ENCODE measurements at places on chromosomes 6 and 20.

GRCh38 chr20:50509923-50510705 is at the start of gene PTPN1:
Gene PTPN1, plus strand, starts transcription at chr20:50510383. Its CDS starts 145 bp downstream, at chr20:50510528.
- DNase-seq = peak; percentile 98

DNA sequence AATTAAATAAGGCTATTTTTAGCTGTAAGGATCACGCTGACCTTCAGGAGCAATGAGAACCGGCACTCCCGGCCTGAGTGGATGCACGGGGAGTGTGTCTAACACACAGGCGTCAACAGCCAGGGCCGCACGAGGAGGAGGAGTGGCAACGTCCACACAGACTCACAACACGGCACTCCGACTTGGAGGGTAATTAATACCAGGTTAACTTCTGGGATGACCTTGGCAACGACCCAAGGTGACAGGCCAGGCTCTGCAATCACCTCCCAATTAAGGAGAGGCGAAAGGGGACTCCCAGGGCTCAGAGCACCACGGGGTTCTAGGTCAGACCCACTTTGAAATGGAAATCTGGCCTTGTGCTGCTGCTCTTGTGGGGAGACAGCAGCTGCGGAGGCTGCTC is 84.0 kb downstream of the RAMACL start:
- DNase-seq = no peak

DNA sequence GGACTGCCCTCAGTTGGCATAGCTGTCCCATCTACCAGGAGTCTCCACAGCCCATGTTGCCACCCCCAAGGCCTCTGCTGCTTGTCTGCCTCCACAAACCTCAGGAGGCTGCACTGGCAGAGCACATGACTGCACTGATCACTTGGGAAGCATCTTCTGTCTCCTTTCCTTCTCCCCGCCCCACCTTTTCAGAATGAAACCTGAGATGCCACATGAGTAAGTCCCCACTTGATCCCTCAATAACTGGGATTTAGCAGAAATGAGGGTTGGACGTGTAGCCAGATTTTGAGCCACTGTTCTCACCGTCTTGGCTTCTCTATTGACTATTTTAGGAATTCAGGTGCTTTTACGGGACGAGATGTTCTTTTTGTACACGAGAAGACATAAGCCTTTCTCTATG is 328.4 kb downstream of the CDC5L start:
- no peak for DNase-seq

DNA sequence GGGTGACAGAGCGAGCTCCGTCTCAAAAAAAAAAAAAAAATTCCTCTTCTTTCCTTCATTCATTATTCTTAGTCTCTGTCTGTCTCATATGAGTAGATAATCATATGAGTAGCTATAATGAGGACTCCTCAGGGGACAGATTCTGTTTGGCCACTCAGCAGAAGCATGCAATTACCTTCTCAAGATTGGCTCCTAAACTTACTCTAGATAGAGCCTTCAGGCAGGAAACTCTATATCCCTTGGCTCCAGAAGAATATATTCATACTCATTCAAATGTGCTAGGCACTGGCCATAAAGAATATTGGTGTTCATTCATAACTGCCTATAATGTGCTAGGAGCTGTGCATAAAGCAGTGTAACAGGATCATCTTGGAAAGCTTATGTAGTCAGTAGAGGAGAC is 2.2 kb upstream of the ACAT2 start:
- DNase-seq = no peak

- no peak for DNase-seq
Measured at GRCh38 chr6:5752391-5752680, 254.4 kb downstream of the NRN1 start.

GRCh38 chr6:47034926-47035325 is 7.2 kb downstream of the ADGRF1 start:
- no peak for DNase-seq

DNA sequence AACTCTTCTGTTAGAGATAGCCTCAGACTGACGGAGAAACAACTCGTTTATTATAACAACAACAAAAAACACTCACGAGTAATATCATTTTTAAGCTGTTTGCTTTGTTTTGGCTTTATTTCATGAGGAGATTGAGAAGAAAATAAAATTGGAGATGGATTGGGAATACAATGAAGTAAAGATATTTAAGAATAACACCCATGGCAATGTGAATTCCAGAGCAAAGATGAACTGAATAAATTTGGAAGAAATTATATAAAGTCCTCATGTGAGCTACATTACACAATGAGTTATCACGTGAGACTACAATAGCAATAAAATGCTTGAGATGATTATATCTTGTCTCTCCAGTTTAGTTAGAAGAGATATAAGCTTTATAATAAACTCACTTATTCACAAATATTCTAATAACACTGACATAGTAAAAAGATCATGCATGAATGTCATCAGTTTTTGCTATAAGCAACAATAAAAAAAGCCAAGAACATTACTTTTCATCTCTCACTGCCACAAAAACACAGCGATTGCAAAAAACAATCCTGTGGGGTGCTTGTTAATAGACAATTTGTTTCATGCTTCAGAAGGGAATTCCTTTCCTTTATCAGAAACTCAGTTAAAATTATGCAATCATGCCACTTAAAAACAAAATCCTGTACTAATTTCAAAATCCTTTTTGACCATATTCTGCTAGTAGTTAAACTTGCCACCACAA is 696.7 kb upstream of the MARCKS start:
- no peak for DNase-seq

All from CD4-positive, alpha-beta memory T cell (primary cell).